ENCODE measurements at places on chromosomes 3 and 15.
A peak's percentile ranks its signal among the peaks of the same experiment; 100 is the strongest.

DNA sequence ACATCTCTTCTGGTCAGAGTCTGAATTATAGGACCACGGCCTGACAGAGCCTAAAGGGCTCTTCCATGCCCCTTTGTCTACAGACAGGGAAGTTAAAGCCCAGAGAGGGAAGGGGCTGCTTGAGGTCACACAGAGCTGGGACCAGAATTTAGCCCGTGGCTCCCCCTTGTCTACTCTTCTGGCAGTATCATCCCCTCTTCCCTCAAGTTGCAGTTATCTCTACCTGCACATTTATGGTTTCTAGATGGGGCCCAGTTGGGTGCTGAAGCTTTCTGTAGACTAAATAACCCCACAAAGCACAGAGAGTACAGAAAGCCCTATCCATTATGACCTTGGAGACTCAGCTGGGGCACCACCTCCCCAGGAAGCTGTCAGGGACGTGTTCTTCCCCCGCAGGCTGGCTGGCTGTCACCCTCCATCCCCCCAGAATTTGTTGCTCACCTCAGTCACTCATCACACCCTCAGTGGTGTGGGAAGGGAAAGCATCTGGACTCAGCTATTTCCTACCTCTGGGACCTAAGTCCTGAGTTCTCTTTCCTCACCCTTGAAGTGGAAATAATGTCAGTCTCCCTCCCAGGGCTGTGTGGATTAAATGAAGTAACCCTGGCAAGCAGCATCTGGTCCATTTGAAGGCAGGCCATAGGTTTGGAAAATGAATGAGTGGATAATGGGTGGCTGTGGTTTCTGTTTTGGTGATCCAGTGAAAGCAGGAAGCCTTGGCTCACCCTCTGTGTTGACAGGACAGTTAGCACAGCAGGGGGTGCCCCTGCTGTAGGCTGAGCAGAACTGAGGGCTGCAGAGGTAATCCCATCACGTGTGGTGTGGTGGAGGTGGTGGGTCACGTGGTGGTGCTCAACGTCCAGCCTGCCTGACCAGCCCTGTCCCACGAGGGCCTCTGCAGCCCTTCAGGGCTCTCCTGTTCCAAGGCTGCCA lies 16.3 kb downstream of the ACOX2 start:
- DNase-seq = no peak

GRCh38 chr3:100144255-100144866 lies 30.1 kb upstream of the FILIP1L start:
- DNase-seq = no peak

- DNase-seq = no peak
These were observed 259.7 kb downstream of the TBL1XR1 start for GRCh38 chr3:176937541-176937940.

- DNase-seq = no peak
These were observed 25.4 kb downstream of the GOLGB1 start for GRCh38 chr3:121724130-121724529.

DNA sequence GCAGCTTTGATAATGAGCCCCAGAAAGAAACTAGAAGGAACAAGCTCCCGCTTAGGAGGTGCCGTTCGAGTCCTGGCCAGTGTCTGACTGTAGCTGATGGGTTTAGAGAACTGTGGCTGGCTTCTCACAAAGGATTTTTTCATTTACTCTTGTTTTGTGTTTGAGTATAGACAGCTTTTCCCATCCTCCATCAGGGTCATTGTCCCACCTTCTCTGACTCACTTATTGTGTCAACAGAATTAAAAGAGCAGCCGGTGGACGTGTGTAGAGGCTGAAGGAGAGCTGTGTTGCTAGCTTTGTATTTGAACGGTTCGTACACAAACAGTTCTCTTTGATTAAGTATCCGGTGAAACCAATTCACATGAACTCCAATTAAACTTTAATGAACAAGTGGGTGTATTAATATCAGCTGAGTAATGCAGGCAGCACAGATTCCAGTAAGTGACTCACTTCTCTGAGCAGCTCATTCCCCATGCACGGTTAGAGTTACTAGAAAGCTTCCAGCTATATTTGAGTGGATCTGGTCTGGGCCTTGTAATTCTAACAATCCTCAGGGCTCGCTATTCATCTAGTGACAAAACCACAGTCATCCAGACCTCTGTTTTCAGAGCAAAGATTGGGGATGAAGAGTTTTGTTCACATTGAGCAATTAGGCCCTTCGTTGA lies 141.0 kb downstream of the LPP start:
- peak; percentile 5 for DNase-seq

- no peak for DNase-seq
These were observed 781.9 kb upstream of the GRM7 start for GRCh38 chr3:6079011-6079410.

DNA sequence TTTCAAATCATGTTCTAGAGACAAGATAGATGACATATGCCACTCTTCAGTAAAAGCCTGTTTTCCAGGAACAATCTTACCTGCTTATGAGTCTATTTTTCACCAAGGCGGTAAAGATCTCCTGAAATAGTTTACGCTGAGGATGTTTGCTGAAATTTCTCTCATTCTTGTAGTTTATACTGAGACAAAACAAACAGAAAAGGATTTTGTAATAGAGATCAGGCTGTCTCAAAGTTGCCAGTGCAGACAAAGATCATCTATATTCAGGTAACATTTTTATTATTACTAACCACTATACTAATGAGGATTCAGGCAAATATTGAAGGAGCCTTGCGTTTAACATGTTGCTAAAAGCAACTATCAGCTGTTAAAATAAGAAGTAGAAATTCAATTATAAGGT lies 25.0 kb downstream of the NEK10 start:
- no peak for DNase-seq

DNA sequence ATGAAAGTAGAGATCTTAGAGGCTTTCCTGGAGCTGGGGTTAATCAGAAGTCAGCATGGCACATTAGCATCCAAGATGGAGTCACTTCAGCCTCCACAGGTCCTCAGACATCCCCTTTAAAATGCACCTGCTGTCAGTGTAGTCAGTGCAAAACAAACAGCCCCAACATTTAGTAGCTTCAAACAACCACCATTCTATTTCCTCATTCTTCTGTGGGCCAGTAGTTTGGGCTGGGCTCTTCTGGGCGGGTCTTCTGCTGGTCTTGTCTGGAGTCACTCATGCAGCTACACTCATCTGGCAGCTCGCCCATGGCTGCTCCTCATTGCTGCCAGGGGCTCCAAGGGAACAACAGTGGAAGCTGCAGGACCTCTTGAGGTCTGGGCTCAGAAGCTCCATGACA lies 99.9 kb downstream of the TLE3 start:
- peak; percentile 49 for DNase-seq

- DNase-seq = peak; percentile 15
These were observed 48.9 kb downstream of the NIPA2 start for GRCh38 chr15:22887157-22887951.

- no peak for DNase-seq
These were observed 125.1 kb upstream of the CTDSPL start for GRCh38 chr3:37736624-37737023.

DNA sequence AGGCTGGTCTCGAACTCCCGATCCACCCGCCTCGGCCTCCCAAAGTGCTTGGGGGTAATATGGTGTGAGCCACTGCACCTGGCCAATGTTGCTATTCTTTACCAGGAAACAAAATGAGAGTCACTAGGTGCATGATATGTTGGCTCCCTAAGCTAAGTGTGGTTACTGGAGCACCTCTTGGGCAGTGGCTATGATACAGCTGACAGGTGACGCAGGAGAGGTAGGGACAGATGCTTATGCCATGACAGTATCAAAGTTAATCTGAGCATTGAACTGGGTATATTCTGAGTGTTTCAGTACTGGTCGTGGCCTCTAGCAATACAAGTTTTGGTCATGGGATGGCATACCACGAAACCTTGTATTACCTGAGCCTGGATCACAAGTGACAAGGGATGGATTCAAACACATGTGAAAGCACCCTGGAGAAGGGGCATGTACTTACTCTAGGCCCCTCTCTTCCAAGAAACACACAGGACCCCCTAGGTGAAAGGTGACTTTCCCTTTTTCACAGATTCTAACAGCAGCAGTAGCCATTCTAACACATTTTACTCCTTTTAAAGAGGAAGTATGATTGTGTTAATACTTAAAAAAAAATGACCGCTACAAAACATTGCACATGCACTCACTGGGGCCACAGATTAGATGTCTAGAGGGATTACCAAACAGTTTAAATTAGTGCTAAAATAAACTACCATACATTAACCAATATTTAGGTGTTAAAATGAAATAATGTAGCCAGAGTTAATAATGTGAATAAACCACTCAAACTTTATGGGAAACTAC lies 467.3 kb downstream of the SHQ1 start:
- no peak for DNase-seq

- DNase-seq = no peak
These were observed 906.6 kb downstream of the TUSC7 start for GRCh38 chr3:117616227-117616626.

- DNase-seq = no peak
These were observed 6.1 kb upstream of the GPR62 start for GRCh38 chr3:51949121-51949520.

DNA sequence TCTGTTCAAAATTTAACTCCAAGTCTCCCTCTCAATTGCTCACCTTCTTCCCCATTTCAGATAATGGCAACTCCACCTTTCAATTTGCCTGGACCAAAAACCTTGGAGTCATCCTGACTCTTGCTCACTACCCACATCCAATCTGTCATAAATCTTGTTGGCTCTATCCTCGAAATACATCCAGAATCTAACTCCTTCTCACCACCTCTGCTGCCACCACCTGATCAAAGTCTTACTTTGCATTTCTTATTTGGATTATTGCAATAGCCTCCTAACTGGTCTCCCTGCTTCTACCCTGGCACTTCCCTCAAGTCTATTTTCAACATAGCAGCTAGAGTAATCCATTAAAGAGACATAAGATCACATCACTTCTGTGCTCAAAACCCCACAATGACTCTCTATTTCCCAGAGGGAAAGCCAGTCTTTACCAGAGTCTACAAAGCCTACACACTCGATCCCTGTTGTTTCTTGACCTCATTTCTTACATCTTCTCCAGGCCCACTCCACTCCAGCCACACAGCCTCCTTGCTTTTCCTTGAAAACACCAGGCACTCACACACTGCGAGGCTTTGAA lies 86.6 kb downstream of the GPR156 start:
- DNase-seq = no peak

All from caudate nucleus (tissue), 63 donors.